Cerebellar cortex (tissue), 1 donor: ENCODE measurements at places on chromosomes 7 and 10.

DNA sequence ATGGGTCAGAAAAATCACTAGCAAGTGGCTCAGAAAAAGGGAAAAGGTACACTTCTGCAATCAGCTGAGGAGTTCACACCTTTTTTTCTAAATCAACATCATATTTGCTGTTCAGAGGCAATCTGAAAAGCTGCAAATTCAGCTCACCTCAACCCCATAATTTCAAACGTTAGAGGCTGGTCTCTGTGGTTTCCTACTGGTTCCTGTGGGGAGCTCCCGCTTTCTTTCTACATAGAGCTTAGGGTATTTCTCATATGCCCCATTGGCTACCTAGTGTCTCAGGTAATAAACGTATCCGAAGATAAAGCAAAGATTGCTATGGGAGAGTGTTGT, 5.2 kb upstream of the ZNF22 start:
- no peak for DNase-seq

DNA sequence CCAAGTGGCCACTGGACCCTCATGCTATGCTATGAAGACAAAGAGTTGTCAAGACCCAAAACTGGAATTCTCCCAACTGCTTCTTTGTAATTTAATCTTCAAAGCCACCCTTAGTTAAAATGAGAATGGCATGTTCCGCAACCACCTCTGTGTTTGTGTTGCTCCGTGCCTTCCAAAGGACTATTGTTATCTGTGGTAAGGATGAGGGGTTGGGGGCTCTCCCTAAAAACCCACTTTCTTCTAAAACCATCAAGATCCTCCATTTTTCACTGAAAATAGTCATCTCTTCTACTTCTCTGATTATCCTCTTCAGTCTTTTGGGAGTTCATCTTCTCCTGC, 222.1 kb upstream of the AOAH start:
- DNase-seq = no peak

DNA sequence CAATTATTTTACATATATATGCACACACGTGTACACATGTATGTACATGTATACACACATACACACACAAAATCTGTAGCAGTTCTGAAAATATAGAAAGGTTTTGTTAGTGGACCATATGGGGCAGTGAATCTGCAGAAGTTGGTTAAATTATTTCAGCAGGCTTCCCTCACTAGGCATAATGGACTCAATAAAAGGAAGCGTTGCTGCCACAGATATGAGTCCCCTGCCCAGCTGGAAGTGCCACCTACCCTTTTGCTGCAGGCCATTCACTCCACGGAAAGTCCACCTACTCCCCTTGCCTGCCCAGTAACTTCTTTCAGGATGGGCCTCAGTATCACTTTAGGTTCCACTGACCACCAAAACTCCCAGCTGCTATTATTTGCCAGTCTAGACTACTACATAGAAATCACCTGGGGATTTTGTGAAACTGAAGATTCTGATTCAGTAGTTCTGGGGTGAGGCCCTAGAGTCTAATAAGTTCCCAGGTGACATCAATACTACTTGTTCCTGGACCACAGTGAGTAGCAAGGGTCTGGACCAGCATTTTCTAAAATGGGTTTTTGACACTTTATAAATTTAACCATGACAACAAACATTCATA, 29.3 kb upstream of the CROT start:
- DNase-seq = no peak

DNA sequence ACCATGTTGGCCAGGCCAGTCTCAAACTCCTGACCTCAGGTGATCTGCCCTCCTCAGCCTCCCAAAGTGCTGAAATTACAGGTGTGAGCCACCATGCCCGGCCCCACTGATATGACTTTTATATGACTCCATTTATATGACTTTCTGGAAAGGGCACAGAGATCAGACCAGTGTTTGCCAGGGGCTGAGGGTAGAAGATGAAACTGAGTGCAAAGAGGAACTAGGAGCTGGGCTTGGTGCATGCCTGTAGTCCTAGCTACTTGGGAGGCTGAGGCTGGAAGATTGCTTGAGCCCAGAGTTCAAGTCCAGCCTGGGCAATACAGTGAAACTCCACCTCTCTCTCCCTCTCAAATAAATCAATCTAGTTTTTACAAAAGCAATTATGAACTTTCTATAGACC, 7.5 kb downstream of the BRAF start:
- DNase-seq = no peak

GRCh38 chr7:26937939-26938623, 73.7 kb upstream of the SKAP2 start:
- no peak for DNase-seq
